Kidney capillary endothelial cell (primary cell): ENCODE measurements at places on chromosomes 2 and 18.

DNA sequence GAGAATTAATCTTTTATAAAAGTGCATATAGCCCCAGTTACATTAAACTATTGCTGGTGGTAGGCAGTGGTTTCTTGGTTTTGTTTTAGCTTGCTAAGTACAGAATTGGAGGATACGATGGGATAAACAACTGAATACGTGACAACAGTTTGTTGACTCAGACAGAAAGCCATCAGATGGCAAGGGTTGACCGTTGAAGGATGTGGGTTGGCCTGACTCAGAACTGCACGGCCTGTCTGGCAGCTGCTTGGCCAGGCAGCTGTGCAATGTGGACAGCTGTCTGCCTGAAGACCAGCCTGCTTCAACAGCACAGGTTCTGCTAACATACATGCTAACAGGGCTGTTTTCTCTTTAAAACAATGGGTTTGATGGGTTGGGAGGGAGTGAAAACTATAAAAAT lies 46.6 kb downstream of the PRKRA start:
- DNase-seq, result peak; percentile 78

DNA sequence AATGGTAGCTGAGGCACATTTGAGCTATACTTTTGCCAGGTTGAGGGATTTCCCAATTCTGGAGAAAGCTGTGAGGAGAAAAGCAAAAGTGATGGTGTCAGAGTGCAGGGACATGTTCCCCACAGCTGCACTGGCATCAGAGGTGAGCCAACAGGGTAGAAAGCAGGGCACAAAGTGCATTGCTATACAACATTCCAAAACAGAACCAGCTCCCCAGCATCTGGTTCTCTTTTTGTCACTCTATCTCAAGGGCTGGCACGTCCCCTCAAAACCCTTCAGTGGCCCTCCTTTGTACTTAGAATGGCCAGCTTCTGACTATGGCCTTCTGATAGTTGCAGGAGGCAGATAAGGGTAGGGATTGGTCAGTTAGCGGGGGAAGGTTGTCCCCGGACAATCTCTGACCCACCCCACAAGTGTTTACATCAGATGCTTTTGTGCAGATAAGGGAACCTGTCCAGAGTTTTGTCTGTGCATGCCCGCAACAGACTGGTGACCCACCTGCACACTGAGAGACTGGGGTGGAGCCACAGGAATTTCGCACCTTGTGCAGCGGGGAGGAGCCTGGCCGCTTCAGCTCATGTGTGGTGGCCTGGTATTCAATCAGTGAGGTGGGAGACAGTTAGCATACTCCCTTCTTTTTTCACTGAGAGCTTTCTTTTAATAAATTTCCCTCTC lies 31.0 kb upstream of the TMEM17 start:
- no peak for DNase-seq

DNA sequence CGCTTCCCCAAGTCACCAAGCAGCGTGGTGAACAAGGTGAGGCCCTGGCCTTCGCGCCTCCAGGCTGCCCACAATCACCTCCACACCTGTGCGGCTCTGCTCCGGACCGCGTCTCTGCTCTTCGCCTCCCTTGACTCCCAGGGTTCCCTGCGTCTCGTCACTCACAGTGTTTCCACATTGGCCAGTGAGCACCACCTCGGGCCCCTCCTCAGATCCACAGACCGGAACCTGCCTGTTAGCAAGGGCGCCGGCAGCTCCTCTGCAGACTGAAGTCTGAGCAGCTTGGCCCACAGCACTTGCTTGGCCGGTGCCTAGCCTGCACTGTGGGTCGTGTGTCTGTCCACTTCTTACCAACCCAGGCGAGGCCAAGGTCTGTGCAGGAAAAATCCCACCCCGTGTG lies 155.3 kb upstream of the ALKAL2 start:
- no peak for DNase-seq

DNA sequence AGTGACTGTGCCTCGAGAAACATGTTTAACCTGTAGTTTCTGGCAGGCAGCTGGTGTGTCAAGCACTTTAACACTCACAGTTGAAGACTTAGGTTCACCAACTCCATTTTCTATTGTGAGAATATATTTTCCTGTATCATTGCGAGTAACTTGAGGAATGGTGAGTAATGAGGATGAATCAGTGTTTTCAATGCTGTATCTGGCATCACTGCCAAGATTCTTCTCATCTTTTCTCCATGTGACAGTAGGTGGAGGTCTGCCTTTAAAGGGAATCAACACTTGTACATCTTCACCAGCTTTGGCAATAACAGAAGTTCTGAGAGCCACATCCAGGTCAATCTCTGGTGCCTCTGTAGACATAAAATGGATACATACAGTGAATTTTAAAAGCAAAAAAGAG lies 72.8 kb downstream of the PLEKHA3 start:
- DNase-seq, result peak; percentile 47

GRCh38 chr2:40877734-40878288 lies 425.9 kb upstream of the SLC8A1 start:
- peak; percentile 2 for DNase-seq
